Kidney epithelial cell (primary cell): ENCODE measurements at places on chromosomes 1 and 21. TPM values are rescaled to one million over a fixed set of nuclear protein-coding genes. Genes with fewer than 3 reads are reported as not detected.

DNA sequence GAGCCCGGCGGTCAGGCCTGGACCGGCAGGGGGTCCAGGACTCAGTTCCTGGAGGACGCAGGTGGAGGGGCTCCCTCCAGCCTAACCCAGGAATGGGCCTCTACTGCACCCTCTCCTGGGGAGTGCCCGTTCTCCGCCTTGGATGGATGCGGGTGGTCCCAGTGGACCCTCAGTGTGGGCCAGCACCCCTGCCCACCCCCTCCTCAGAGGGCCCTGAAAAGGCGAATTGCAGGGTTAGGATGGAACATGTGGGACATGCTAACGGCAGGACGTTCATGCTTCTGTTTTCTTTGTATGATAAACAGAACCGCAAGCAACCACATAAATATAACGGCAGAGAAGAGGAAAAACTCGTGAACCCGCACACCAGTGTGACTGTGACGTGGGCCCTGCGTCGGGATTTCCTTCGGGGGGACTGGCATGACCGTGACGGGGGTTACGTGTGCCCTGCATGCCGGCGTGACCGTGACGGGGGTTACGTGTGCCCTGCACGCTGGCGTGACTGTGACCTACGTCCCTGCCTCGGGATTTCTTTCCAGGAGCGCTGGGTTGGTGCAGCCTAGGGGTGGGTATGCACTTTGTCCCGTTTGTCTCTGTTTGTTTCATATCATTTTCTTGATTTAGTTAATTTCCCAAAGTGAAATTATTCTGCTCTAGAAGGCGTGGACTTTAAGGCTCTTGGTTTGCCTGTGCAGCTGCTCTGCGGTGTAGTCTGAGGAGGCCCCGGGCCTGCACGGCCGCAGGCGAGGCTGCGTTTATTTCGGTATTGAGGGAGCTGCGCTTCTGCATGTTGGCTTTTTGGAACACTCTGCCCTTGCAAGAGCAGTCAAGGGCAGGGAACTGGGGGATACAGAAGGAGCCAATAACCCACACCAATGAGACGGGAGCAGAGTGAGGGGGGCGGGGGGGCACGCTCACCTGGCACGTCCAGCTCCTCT, 3.1 kb downstream of the FTCD start:
- DNase-seq: no peak

- DNase-seq: no peak
Observed at GRCh38 chr1:79255421-79255820, 248.9 kb upstream of the ADGRL4 start.

- no peak for DNase-seq
Observed at GRCh38 chr1:33562563-33562962, 90.1 kb downstream of the ZSCAN20 start.

GRCh38 chr1:212669600-212669999, 30.0 kb downstream of the BATF3 start:
- DNase-seq: no peak

DNA sequence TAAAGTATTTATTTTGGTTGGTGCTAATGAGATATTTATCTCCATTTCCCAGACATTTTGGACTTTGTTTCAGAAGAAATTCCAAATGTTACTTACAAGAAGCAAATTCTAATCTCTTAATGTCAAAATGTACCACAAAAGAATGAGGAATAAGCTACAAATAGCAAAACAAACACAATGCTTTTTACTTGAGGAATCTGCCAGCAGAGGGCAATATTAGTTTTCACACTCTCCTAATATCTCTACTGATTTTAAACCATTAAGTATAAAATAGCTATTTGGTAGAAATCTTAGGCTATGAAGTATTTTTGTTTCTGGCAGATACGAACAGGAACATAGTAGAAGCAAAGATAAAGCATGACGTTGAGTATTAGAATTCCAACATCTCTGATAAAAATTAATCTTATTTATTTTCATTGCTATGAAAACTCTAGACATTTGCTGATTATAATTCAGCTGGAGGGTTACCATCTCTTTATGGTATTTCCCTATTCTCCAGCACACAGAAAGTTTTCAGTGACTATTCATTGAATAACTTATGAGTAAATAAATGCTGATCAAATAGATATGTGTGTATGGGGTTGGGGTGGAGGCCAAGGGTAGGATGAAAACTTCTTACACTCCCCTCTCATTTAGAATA, 13.4 kb upstream of the HMCN1 start:
- no peak for DNase-seq

GRCh38 chr1:213369465-213369864, 318.4 kb downstream of the RPS6KC1 start:
- DNase-seq: no peak

The FUCA1 gene
- total RNA-seq: 37.6 and 40.7 TPM in 2 replicates

The RIMKLA gene
- 0.14 and 0.29 TPM in 2 replicates for total RNA-seq

The KANK4 gene
- 10.1 and 10.5 TPM in 2 replicates for total RNA-seq
